SW480 (cell line): ENCODE measurements at places on chromosomes 13 and 19.

DNA sequence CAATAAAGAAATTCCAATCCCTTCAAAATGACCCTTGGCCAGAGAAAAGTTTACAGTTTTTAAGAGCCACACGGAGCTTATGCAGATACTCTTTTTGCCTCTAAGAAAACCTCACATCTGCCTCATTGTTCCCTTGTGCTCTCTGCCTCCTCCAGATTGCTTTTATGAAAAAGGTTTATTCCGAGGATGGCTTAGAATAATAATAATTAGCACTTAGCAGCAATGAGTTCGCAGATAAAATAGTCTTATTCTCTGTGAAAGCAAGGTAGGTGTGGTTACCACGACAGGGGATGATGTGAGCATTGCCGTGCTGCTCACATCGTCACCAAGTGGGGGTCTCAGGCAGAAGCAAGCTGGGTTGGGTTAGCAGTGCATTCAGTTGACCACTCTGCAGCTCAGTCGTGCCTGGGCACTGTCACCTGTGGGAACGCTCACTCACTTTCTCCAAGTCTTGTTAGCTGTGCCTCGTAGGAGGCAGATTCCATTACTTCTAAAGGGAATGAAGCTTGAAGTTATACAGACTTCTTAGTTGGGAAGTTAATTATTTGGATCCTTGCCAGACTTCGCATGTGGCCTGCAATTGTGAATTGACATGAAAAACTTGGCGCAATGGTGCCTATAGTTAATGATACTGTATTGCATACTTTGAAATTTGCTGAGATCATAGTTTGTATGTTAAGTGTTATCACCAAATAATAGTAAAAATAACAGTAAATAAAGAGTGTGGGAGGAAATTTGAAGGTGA lies 157.2 kb downstream of the MYO16 start:
- no peak for DNase-seq

- DNase-seq: no peak
These were observed 11.6 kb downstream of the REXO1 start for GRCh38 chr19:1836458-1837221.

DNA sequence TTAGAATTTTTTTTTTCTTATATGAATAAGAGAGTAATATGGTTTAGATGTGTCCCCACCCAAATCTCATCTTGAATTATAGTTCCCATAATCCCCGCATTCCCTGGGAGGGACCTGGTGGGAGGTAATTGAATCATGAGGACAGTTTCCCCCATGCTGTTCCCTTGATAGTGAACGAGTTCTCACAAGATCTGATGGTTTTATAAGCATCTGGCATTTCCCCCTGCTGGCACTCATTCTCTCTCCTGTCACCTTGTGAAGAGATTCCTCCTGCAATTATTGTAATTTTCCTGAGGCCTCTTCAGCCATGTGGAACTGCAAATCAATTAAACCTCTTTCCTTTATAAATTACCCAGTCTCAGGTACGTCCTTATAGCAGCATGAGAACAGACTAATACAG lies 205.7 kb downstream of the MYO16 start:
- no peak for DNase-seq

- DNase-seq: no peak
These were observed 3.9 kb downstream of the SBNO2 start for GRCh38 chr19:1169921-1170885.

- DNase-seq: no peak
These were observed 56.4 kb downstream of the KLF12 start for GRCh38 chr13:74077792-74078191.

GRCh38 chr13:46598820-46599180 lies 45.8 kb downstream of the LRCH1 start:
- no peak for DNase-seq

DNA sequence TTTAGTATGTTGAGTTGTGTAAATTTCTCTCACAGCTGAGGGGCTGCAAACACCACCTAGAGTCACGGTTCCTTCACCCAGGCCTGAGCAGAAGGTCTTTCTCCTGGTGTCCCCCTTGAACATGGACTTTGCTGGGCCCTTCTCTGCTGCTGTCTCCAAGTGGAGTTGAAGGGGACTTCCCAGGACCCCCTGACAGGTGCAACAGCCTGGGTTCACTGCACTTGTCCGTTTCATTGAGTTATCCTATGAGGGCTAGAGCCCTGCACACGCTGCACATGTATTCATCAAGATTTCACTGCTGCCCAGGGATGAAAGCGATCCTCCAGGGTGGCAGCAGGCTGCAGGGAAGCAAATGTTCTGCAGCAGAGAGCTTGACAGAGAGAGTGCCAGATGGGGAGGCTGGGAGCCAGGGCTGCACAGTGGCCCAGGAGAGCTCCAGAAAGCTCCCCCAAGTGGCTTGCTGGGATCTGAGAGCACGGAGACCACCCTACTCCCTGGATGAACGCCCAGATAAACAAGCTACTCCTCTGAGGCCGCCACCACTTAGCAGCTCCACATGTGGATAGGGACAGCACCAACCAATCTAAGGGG lies 10.3 kb downstream of the TMEM272 start:
- DNase-seq: no peak
